ENCODE measurements at places on chromosomes 5 and 9.

- DNase-seq = no peak
Measured at GRCh38 chr5:2759091-2759490, 7.6 kb upstream of the IRX2 start.

- no peak for DNase-seq
Measured at GRCh38 chr9:91949946-91950664, at the start of gene ROR2. TSS of gene ROR2 (minus strand) at chr9:91950228.

- DNase-seq = no peak
Measured at GRCh38 chr5:153835891-153836515, 202.7 kb downstream of the FAM114A2 start.

GRCh38 chr9:126030716-126031115 is 283.5 kb downstream of the PBX3 start:
- no peak for DNase-seq

DNA sequence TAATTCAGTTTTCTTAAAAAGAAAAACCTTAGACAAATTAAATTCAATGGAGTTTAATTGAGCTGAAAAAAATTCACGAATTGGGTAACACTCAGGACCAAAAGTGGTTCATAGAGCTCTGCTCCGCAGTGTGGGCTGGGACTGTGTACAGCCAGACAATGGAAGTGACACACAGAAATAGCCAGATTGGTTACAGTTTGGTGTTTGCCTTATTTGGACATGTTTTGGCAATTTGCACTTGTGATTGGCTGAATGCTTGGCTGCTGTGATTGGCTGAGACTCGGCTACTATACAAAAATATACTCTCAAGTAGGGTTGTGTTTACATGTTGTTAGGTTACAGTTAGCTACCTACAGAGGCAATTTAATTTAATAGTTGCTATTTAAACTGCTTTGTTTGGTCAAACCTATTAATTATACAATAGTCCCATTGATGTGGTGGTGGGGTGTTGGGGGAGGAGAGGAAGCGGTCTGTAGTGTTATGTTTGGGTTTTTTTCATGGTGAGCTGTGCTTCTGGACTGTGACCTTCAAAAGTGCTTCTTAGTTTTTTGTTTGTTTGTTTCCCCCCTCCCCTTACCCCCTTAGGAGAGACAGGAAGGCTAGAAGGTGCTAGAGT is 95.2 kb downstream of the CNTLN start:
- DNase-seq = no peak

DNA sequence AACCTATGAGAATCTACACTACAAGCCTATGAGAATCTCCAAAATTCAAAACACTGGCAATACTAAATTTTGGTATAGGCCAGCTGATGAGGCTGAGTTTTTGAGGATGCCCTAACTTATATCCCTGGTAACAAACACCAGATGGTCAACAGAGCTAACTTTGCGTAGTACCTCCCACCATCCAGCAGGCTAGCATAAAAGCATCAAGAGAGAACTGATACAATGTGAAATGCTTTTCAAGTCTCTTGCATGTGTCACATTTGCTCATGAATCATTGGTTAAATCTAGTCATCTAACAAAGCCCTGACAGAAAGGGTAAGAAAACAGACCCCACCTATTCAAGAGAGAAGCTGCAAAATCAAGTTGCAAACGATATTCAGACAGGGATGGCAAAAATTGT is 1609.7 kb upstream of the CDH9 start:
- DNase-seq = no peak

- DNase-seq = no peak
Measured at GRCh38 chr5:29005386-29005785, 1967.0 kb upstream of the CDH9 start.

DNA sequence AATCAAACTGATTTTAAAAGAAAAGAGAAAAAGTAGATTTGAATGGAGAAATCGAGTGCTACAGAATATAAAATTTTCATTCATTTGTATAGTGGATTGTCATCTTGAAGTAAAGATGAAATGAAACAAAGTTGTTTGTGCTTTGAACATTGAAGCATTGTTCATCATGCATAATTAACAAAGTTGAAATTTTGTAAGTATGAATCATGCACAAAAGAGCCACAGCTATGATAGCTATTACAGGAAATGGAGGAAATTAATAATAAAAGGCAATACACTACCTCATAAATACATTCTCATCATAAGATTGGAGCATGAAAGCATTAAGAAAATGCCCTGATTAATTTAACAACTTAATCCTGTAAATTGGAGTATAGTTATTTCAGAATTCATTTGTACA is 153.4 kb upstream of the TLX3 start:
- no peak for DNase-seq

- DNase-seq = peak; percentile 87
Measured at GRCh38 chr9:128322404-128323211, at the start of the genes COQ4 and TRUB2. TSS of gene COQ4 (plus strand) at chr9:128322839. CDS start at chr9:128322859, 20 bp downstream. TSS of gene TRUB2 (minus strand) at chr9:128322447. CDS start at chr9:128322408, 39 bp downstream.

GRCh38 chr5:179964015-179964414 is 56.3 kb upstream of the TBC1D9B start:
- no peak for DNase-seq

- DNase-seq = no peak
Measured at GRCh38 chr5:3612591-3613042, 17.0 kb downstream of the IRX1 start.

DNA sequence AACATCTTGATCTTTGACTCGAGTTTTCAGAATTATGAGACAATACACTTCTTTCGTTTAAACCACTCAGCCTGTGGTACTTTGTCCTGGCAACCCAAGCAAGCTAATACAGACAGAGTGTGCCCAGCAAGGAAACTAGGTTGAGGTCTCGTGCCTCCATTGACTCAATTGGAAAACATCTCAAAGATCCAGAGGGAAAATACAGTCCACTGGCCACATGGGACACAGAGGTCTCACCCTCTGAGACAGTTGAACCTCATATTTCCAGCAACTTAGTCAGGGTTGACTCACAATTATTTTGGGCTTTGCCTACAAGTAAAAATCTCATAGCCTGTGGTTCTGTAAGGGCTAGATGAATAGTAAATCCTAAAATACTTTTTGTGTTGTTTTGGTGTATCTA is 631.5 kb downstream of the MTRR start:
- DNase-seq = no peak

GRCh38 chr9:108816037-108816436 is 39.7 kb downstream of the ACTL7B start:
- no peak for DNase-seq

- no peak for DNase-seq
Measured at GRCh38 chr5:165184183-165184582, 1678.8 kb downstream of the MAT2B start.

DNA sequence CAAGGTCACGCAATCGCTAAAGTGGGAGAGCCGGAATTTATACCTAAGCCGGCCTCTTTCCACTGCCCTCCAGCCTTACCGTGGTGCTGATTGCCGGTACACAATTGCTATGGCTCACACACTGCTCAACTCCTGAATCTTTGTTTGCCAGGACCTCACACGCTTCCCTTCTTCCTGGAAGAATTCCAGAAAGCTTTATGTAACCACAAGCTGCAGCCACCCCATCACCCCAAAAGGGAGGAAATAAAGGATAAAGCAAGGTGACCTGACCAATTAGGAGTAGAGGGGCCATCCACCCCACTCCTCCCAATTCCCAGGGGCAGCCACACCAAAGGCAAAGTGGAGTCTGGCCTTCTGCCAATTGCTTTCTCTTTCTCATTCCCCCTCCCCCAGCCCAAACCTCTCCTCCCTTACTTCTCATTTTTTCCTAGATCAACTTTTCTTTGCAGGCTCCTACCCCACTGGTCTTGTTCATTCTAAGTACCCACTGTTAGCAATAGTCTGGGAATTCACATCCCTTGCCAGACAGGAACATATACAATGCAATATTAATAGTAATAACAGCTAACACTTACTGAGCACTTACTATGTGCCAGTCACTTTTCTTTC is 18.0 kb upstream of the CDC23 start:
- no peak for DNase-seq

GRCh38 chr9:127055745-127056402 is 66.6 kb downstream of the ANGPTL2 start:
- no peak for DNase-seq

DNA sequence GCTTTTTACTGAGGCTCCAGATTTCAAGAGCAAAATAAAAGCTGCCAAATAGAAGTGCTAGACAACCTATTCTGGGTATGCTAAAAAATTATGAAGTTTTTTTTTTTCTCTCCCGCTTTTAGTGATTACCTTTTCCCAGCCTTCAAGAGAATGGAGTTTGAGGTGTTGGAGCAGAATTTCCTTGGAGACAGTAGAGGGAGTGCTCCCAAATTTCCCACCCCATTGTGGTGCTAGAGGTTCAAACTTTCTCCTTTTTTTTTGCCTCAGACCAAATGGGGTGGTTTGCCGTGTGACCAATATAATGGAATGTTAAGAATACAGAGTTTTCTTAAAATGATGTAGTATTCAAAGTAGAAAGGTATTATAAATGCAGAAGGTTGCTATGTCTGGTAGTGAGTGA is 244.2 kb upstream of the RIOK2 start:
- no peak for DNase-seq

GRCh38 chr5:180950291-180950949 is 38.2 kb upstream of the BTNL3 start:
- no peak for DNase-seq

DNA sequence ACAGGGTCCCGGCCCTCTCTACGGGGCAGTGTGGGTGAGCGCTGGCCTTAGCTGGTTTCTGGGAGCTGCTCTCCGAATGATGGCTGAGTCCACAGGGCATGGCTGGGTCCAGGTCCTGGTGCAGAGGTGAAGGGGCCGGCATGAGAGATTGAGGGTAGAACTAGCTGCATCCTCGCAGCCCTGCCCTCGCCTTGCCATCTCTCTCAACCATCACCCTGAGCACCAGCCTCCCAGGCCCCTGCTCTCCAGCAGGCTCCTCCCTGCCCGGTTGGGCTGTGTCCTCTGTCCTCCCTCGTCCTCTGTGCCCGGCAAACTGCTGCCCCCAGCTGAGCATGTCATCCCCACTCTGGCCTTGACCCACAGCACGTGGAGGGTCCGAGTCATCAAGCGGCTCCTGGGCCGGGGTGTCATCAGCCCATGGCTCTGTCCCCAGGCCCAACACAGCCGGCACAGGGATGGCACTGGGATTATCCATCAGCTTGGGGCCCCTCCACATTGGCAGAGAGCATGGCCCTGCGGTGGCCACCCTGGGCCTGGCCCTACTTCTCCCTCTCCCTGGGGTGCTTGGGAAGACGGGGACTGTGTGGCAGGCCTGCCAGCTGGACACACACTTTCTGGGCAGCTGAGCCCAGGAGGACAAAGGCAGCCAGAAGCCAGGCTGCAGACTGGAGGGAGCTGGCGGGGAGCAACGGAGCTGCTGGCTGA is 8.4 kb downstream of the FLT4 start:
- no peak for DNase-seq

DNA sequence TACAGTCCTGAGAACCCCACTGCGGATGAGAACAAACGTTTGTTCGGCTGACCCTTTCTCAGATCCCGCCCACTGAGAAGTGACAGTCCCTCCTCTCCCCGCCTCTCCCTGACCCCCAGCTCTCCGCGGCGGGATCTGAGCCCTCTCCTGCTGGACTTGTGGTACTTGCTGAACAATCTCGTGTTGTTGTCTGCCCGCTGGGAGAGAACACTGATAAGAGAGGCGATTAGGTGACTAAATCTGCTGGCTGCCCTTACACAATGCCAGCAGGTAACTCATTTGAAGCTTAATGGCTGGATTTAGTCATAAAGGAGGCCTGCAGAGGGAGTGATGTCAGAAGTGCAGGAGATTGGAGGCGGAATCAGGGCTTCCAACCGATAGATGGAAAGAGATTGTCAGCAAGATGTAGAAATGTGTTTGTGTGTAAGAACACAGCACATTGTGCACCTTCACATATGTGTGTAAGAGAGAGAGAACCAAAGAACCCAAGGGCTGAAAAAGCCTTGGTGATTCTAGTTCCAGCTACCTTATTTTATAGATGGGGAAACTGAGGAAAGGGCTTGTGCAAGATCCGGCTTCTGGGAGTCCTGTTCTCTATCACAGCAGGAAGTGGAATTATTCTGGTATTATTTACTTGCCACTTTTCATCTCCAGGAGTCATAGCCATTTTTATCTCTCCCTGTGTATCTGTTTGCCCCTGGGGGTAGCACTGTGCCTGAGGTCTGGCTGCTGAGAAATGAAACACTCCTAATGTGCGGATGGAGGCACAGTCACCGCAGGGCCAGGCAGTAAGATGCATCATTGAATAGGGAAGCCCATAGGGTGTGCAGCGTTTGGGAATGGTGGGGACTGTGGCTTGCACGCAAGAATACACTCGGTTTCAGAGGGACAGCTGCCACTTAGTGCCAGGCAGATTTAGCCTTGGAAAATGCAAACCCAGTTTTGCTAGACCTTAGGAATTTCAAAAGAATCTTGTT is 203.7 kb upstream of the MSX2 start:
- no peak for DNase-seq

GRCh38 chr5:6554812-6555211 is 78.0 kb downstream of the NSUN2 start:
- DNase-seq = no peak

- no peak for DNase-seq
Measured at GRCh38 chr9:133677126-133678010, 41.2 kb downstream of the DBH start.

GRCh38 chr9:13607481-13608441 is 328.3 kb upstream of the MPDZ start:
- DNase-seq = no peak

GRCh38 chr5:138903130-138903775 is 28.1 kb upstream of the LRRTM2 start:
- DNase-seq = no peak

- DNase-seq = no peak
Measured at GRCh38 chr9:133374612-133375115, 1.2 kb downstream of the SURF4 start.

DNA sequence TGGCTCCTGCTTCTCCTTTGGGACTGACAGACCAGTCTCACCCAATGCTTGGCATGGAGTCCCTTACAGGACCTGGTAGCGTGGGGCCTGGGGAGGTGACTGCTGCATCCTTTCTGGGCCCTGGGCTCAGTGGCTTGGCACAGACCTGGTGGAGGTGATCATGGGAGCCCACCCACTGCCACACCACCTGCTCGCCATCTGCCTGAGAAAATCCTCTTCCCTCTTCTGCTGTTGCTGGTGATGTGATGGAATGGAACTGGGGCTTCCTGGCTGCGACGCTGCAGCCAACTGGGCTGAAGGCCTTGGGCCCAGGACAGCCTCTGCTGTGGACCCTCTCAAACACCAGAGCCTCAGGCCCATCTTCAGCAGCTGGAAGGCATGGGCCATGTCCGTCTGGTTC is 122.5 kb upstream of the PANK3 start:
- DNase-seq = no peak

GRCh38 chr5:132688536-132689339 is 14.9 kb downstream of the IL4 start:
- no peak for DNase-seq
